ENCODE measurements at places on chromosomes 12 and 14.

DNA sequence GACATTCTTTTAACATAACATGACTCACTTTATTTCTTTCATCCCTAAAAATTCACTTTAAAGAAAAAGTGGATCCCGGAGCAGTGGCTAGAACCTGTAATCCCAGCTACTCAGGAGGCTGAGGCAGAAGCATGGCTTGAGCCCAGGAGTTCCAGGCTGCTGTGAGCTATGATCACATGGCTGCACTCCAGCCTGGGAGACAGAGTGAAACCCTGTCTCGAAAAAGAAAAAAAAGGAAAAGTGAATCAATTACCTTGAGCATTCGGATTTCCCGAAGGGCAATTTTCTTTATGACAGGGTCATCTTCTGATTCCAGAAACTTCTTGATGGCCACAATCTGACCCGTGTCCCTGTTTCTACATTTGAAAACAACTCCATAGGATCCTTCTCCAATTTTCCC, 1.2 kb downstream of the CDKL1 start:
- no peak for DNase-seq

GRCh38 chr12:76421046-76421445, 72.8 kb upstream of the BBS10 start:
- DNase-seq: no peak

DNA sequence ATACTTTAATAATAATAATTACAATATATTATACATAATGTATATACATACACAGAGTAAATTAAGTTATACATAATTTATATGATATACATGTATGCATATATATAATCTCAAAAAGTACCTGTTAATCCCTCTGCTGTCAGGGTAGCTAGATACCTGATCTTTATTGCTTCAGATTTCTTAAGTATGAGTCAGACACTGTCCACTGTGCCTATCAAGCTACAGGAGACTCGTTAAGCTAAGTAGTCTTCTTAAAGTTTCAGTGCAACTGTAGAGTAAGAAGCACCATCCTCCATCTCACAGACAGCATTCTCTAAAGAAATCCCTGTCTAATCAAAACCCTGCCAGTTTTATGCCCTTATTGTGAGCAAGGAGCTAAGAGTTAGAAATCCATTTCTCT, 428.7 kb downstream of the RERGL start:
- no peak for DNase-seq

DNA sequence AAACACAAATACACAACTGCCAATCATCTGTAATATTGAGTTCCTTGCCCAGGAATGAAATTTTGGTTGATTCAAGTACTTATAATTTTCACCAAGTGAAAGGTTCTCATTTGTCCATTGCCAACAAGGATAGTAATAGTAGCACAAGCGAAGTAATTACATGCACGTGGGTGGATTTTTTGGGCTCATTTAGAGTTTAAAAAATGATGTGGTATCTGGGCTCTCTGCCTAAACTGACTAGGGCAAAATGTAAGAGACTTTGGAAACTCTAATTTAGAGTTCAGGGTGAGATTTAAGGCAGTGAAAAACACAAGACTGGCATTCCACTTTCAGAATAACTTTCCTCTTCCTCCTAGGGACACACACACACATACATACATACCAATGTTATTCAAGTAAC, 111.7 kb downstream of the MYRFL start:
- no peak for DNase-seq

- DNase-seq: no peak
Observed at GRCh38 chr12:46087916-46088439, 97.6 kb upstream of the SCAF11 start.

- no peak for DNase-seq
Observed at GRCh38 chr14:21749306-21749868, 75.8 kb upstream of the OR4E1 start.

DNA sequence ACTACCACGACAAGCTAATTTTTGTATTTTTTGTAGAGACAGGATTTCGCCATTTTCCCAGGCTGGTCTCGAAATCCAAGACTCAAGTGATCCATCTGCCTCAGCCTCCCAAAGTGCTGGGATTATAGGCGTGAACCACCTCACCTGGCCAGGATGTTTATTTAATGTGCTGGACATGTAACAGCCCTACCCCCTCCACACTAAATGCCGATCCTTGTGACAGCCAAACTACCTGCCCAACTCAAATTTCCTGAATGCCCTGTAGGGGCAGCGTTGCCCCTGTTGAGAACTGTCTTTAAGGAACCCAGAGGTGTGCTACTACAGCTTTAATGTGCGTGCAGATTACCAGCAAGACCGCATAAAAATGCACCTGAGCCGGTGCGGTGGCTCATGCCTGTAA, 48.1 kb downstream of the KCNK13 start:
- peak; percentile 37 for DNase-seq

DNA sequence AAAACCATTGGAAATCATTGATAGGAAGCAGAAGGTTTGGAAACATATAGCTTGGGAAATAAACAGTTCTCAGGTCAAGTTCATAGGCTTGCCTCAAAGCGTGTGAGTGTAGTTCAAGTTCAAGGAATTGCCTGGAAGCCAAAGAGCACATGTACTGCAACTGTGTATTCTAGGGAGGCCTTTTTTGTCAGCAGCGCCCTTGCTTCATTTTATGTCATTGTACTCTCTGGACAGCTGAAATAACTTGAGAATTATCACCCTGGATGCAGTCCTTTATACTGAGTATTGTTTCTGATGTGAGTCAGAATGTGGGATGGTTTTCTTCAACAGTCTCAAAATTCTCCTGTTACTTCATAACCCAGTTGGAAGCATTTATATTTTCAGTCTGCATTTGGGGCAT, 16.0 kb upstream of the EVL start:
- DNase-seq: no peak

Measured in hematopoietic multipotent progenitor cell treated with erythropoietin and hydrocortisone succinate and interleukin-3 and kit ligand, for 6 days (in vitro differentiated cells).